ENCODE measurements at places on chromosomes 6 and 20.

DNA sequence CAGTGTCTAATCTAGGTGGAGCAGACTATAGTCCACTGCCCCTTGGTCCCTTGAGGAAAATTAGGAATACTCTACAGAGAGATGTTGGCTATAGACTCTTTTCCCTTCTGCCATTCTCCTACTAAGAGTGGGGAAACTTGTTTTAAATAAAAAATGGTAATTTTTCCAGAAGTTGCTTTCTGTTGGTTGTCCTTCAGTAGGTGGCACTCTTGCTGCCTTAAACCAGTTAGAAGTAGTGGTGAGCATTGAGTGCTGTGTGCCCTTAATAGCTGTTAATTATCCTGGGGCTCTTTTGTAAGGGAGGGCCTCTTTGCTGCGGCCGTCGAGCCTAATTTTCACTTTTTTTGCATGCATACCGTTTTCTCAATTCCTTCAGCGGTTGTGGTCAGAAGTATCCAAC lies 2.8 kb downstream of the CMTR1 start:
- peak; percentile 24 for DNase-seq

GRCh38 chr6:45500924-45501816 lies 123.4 kb upstream of the SUPT3H start:
- peak; percentile 34 for DNase-seq

GRCh38 chr6:41100871-41101287 lies 28.1 kb downstream of the NFYA start:
- DNase-seq = no peak

DNA sequence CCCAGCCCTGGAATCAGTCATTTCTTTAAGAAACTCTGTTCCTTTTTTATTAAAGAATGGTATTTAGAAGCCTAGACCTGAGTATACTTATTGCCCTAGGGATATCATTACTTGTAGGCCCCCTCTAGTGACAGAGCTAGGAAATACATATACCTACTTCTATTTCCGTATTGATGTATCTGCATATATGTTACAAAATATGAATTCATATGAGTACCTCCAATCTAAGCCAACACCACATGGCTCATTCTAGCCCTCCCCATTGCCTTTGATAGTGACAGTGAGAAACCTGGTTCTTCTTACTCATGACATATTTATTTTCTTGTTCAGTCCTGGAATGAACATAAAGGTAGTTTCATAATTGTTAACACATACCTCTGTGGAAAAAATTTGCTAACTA lies 137.2 kb downstream of the FARS2 start:
- peak; percentile 63 for DNase-seq

DNA sequence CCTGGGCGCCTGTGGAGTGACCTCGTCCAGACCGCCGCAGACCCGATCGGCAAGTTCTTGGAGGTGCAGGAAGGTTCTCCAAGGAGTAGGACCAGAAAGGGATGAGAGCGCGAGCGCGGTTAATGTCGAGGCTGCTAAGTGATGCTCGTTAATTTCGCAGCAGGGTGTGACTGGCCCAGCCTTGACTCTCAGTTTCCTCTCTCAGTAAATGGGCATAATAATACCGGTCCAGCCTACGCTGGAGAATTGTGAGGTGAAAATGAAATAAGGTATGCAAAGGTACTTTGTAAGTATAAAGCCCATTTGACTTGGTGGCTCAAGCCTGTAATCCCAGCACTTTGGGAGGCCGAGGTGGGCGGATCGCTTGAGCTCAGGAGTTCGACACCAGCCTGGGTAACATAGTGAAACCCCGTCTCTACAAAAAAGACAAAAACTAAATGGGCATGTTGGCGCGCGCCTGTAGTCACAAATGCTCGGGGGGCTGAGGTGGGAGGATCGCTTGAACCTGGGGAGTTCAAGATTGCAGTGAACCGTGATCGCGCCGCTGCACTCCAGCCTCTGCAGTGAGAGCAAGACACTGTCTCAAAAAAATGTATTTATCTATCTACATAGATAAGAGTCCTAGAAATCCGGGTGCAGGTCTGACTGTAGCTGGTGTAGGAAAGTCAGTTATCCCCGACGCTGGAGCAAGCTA lies 634 bp upstream of the BTBD9 start:
- peak; percentile 88 for DNase-seq

DNA sequence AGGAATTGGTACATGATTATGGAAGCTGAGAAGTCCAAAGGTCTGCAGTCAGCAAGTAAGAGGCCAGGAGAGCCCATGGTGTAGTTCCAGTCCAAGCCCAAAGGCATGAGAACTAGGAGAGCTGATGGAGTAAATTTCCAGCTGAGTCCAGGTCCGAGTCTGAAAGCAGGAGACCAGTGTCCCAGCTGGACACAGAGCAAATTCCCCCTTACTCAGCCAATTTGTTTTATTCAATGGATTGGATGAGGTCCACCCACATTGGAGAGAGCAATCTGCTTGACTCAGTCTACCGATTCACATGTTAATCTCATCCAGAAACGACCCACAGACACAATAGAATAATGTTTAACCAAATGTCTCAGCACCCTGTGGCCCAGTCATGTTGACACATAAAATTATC lies 14.9 kb downstream of the TMEM181 start:
- DNase-seq = no peak

- no peak for DNase-seq
Observed at GRCh38 chr6:114419175-114419574, 76.4 kb upstream of the HS3ST5 start.

DNA sequence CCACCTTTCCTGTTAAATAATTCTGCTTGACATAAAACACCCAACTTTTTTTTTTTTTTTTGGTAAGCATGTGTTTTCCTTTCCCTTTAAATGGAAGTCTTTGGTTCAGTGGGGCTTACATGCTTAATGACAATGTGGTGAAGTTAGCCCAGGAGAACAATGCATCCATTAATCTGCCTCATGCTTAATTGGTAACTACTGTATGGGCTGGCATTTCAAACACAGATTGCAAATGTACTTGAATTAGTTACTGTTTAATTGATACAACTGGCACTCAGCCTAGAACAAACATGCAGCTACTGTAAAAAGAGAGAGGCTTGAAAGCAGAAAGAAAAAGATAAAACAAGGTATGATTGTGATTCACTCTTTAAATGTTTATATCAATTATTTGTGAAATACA lies 483.6 kb upstream of the NOX3 start:
- no peak for DNase-seq

- no peak for DNase-seq
Observed at GRCh38 chr6:157534977-157535339, 154.0 kb downstream of the ZDHHC14 start.

DNA sequence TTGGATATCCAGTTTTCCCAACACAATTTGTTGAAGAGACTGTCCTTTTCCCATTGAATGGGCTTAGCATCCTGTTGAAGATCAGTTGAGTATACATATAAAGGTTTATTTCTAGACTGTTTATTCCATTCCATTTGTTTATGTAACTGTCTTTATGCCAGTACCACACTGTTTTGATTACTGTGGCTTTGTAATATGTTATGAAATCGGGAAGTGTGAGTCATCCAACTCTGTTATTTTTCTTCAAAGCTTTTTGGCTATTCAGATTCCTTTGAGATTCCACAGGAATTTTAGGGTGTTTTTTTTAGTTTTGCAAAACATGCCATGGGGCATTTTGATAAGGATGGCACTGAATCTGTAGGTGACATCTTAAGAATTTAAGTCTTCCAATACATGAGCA lies 188.3 kb downstream of the BMP7 start:
- DNase-seq = no peak

DNA sequence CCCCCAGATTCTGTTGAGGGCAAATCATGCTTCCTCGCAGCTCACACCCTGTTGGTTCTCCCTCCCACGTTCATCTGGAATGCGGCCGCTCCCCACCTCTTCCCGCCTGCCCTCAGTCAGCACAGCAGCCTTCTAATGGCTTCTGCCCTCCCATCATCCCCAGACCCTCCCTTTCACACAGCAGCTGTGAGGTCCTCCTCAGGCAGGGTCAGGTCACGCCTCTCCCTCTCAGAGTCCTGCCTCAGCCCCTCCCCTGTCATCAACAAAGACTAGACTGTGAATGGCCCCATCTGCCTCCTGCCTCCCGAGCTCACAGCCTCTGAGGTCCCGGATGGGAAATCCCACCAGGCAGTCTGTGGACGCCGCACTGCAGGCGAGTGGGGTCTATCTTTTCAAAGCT lies 7.9 kb upstream of the BHLHE23 start:
- DNase-seq = no peak

GRCh38 chr6:30615219-30615957 lies 1.7 kb downstream of the PPP1R10 start:
- peak; percentile 85 for DNase-seq

DNA sequence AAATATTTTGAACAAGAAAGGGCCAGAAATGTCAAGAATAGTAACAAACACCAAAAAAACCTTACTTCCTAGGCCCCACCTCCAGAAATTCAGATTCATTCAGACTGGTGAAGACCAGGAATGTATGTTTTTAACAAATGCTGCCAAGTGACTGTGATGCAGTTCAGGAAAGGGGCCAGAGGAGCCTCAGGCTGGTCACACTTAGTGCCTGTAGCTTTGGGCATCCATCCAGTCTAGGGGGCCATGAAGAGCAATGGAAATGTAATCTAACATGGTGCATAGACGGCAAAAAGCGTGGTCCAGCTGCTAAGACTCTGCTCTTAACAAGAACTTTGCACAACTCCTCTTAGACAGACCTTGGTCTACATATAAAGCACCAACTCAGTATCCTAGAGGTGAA lies 7.1 kb downstream of the GJA1 start:
- peak; percentile 40 for DNase-seq

DNA sequence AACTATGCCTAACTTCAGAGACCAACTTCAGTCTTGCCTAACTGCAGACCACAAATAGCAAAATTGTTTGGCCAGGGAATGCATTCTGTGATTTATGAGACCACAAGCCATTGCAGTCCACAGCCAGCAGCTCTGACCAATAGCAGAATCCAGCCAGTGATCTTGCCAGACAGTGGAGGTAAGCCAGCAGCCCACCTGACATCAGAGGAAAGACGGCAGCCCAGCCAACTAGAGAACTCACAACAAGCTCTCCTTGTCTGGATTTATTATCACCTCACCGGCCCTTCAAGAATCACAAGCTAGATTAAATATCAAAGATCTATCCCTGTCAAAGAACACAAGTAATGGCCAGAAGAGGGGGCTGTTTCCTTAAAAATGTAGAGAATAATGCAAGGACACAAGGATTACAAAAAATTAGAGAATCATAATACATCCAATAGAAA lies 66.5 kb upstream of the SLC35F1 start:
- peak; percentile 60 for DNase-seq

GRCh38 chr6:166515072-166515810 lies 71.2 kb downstream of the RAMACL start:
- peak; percentile 97 for DNase-seq

DNA sequence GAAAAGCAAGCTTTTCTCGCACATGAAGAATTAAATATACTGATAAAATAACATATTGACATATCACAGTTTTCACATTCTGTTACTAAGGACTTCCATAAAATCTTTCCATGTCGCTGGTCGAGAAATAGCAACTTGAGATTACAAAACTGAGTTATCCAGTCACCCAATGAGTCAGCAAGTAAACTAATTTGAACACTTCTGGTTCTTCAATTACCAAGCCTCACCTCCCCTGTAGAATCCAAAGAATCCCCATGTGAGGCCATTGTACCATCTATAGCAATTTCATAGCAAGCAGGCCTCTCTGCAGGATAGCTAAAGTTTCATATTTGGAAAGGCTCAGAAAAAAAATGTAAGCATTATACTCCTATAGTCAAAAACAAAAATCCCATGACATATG lies 87.3 kb downstream of the PKHD1 start:
- no peak for DNase-seq

GRCh38 chr6:118875672-118876071 lies 18.3 kb upstream of the ASF1A start:
- DNase-seq = no peak

DNA sequence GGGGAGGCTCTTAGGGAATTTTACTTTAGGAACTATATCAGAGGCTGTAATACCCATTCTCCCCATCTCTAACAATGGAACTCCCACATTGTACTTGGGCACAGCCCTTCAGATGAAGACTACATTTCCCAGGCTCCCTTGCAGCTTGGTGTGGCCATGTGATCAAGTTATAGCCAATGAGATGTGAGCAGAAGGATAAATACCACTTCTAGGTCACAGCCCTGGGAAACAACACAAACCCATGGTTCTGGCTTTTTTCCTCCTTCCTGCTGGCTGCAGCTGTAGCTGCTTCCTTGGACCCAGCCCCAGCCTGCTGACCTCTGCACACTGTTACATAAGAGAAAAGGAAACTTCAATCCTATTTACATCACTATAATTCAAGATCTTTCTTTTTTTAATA lies 445.9 kb upstream of the JARID2 start:
- DNase-seq = peak; percentile 77

GRCh38 chr20:33709905-33710541 lies 10.1 kb downstream of the PXMP4 start:
- DNase-seq = no peak

GRCh38 chr6:145214570-145214969 lies 520.8 kb downstream of the EPM2A start:
- peak; percentile 52 for DNase-seq

DNA sequence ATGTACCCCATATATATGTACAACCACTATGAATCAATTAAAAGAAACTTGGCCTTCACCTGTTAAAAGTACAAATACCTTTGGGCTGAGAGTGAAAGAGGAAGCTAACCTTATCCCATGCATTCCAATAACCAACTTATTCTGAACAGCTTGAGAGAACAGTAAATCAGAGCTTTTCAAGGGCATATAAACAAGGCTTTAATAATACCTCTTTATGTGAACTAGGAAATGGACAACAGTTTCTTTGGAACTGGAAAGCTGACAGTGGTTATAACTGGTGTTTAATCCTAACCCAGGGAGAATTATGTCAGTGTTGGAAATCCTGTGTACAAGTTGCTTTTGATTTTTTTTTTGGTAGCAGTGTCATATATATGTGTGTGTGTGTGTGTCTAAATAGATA lies 170.5 kb downstream of the TFAP2B start:
- DNase-seq = no peak

GRCh38 chr6:63149730-63150129 lies 61.5 kb upstream of the FKBP1C start:
- no peak for DNase-seq

GRCh38 chr6:149202952-149203351 lies 114.6 kb upstream of the TAB2 start:
- no peak for DNase-seq

- DNase-seq = peak; percentile 99
Observed at GRCh38 chr6:149941583-149942460, at the start of gene ULBP2. ULBP2 (plus strand) TSS chr6:149942014; CDS start chr6:149942073, 59 bp downstream.

DNA sequence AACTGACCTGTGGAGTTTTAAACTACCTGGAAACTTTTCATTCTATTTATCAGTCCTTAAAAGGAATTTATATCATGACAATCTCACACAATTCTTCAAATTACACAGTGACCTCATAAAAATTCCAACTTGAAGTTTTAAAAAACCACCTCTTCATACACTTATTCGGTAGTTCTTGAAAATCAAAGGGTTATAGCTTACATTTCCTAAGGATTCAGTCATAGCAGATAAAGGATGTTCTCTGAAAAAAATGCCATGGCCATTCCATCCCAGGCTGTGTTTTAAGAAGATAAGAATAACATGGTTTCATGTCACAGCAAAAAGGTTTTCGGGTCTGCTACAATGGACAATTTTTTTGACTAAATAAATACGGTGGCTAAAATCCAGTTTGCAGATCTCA lies 41.2 kb downstream of the GOPC start:
- DNase-seq = no peak

GRCh38 chr20:2521369-2522305 lies 12.9 kb upstream of the ZNF343 start:
- peak; percentile 53 for DNase-seq

GRCh38 chr6:18263418-18264218 lies 712 bp downstream of the DEK start:
- peak; percentile 45 for DNase-seq
